Pancreas (tissue), 10 donors: ENCODE measurements at places on chromosomes 16 and 17. TPM values are rescaled to one million over a fixed set of nuclear protein-coding genes. Genes with fewer than 3 reads are reported as not detected.

The CTRL gene
- 580 TPM for polyA plus RNA-seq

The EVPLL gene
- 0.09 TPM for polyA plus RNA-seq

The CIBAR2 gene
- polyA plus RNA-seq = 0.05 TPM

The LYRM1 gene
- 30.9 TPM for polyA plus RNA-seq

The ULK2 gene
- 5.4 TPM for polyA plus RNA-seq

The MYH1 gene
- polyA plus RNA-seq = 0.09 TPM

The OR2C1 gene
- polyA plus RNA-seq = not detected

The PPP1R27 gene
- polyA plus RNA-seq = 1.1 TPM

The CREBBP gene
- polyA plus RNA-seq = 14.4 TPM

The AGRP gene
- polyA plus RNA-seq = 0.23 TPM

The MVP gene
- polyA plus RNA-seq = 179 TPM

The ABCC12 gene
- not detected for polyA plus RNA-seq

The CCL17 gene
- not detected for polyA plus RNA-seq

The IL21R gene
- polyA plus RNA-seq = 0.09 TPM
